NCI-H748 treated with DMSO at 0.1 percent for 48 hours (cell line): ENCODE measurements at places on chromosomes 3 and 15.

DNA sequence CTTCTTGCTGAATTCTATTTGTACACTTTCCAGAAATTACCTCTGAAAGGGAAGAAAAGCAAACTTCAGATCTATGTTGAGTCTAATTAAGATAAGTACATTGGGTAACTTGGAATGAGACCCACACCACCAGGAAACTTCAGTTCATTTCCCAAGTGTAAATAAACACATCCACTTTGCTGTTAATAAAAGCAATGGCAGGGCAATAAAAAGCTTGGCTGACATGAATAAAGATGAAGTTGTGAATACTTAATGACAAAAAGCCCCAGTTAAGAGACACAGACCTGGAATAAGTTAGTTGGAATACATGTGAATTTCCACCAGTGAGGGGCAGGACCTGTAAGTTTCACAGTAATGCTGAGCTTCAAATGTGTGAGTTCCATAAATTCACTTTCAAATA, 83.3 kb downstream of the MEX3B start:
- no peak for DNase-seq

- DNase-seq, result no peak
These were observed 233.3 kb upstream of the NR2E3 start for GRCh38 chr15:71577071-71577470.

DNA sequence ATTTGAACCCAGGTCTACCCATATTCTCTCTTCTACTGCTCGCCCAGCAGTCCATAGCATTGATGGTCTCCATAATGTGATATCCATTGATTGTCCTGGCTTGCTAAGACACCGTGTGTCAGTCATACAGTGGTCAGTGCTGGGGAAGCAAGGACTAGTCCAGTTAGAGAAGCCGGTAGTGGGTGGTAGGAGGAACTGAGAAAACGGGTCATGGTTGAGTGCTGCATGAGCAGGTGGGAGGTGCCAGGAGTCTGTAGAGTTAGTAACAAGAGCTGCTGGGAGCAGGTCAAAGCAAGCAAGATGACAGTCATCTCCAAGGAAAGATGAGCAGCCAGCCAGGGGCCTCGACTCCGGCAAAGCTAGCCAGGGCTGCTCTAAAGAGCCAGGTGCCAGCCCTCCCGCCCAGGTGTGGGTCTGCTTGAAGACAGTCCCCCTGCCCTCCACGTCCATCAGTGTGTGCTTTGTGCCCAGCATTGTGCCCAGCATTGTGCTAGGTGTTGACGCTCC, 29.5 kb upstream of the USP3 start:
- no peak for DNase-seq

- DNase-seq, result no peak
These were observed 976 bp downstream of the ATP2B2 start for GRCh38 chr3:10504171-10505049.

DNA sequence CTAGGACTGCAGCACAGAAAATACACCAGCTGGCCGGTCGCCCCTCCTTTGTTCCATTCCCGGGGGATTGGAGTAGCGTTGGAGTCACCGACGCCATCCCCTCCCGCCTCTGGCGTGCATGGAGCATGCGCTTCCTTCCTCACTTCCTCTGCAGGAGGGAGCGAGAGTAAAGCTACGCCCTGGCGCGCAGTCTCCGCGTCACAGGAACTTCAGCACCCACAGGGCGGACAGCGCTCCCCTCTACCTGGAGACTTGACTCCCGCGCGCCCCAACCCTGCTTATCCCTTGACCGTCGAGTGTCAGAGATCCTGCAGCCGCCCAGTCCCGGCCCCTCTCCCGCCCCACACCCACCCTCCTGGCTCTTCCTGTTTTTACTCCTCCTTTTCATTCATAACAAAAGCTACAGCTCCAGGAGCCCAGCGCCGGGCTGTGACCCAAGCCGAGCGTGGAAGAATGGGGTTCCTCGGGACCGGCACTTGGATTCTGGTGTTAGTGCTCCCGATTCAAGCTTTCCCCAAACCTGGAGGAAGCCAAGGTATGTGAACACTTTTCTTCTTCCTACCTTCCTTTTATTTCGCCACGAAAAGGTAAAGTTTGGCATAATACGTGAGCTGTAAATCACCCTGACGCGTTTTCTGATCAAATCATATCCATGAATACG, at the start of gene SCG3:
SCG3 (plus strand) TSS at position 201 of the 661 bp plus-strand sequence; CDS start at position 454, 253 bp downstream.
- peak; percentile 55 for DNase-seq
